Epithelial cell of prostate (primary cell): ENCODE measurements at places on chromosomes 4 and X.
A peak's percentile ranks its signal among the peaks of the same experiment; 100 is the strongest.

- no peak for DNase-seq
Measured at GRCh38 chr4:181418496-181418895, 824.7 kb upstream of the TENM3 start.

DNA sequence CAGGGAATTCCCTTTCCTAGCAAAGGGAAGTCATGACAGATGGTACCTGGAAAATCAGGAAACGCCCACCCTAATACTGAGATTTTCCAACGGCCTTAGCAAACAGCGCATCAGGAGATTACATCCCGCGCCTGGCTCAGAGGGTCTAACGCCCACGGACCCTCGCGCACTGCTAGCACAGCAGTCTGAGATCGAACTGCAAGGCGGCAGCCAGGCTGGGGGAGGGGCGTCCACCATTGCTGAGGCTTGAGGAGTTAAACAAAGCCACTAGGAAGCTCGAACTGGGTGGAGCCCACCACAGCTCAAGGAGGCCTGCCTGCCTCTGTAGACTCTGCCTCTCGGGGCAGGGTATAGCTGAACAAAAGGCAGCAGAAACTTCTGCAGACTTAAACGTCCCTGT, 507.7 kb downstream of the ZIC3 start:
- DNase-seq, result no peak

DNA sequence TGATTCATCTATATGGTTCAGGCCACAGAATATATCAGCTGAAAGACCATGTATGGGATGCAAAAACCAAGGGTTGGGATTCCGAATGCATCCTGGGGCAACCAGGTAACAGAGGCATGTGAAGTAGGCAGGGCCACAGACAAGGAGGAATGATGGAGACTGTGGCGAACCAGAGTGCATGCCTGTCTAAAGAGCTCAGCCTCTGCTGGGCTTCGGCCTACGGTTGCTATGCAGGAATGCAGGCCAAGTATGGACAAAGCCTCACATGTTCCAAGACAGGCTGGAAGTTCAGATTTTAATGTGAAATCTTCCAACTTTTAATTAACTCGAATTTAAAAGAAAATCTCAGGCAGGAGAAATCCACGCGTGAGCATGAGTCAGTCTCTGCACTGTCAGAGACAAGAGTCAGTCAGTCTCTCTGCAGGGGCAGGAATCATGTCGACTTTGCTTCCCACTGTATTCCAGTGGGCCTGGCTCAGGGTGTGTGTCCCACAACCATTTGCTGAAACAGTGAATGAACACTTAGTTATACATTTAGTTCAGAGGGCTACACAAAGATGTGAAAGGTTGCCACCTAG, 344.4 kb downstream of the UNC5C start:
- no peak for DNase-seq

- DNase-seq, result no peak
Measured at GRCh38 chrX:78555401-78555980, 103.6 kb downstream of the RTL3 start.

DNA sequence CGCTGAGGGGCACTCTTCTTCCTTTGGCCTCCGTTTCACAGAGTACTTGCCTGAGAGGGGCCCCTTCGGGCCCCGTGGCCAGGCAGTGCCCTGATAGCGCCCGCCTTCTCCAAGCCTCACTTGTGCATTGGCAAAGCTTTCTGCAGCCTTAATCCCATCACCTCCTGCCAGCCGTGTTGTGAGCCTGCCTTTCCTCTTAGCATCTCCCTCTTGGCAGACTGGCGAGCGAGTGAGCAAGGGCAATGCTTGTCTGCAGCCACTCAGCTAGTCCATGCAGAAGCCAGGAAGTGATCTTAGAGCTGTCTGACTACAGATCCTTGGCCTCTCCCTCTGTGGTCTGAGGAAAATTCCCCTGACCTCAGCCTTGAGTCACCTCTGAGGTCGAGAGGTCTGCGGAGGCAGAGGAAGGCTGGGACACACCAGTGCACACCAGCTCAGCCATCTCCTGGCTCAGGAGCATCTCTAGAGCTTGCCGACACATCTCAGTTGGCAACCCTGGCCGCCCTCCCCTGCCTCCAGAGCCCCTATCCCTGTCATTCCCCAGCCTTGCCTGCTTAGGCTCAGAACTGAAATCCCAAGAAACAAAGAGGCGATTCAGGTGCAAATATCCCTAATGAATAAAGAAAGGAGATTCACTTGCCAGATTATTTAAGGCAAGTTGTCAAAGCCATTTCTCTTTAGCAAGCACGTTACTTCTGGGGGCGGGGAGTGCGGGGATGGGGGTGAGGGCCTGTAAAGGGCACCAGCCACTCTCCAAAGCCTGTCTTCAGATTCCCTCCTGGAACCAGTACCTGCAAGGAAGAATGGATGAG, 143.5 kb upstream of the MAMLD1 start:
- DNase-seq, result no peak

DNA sequence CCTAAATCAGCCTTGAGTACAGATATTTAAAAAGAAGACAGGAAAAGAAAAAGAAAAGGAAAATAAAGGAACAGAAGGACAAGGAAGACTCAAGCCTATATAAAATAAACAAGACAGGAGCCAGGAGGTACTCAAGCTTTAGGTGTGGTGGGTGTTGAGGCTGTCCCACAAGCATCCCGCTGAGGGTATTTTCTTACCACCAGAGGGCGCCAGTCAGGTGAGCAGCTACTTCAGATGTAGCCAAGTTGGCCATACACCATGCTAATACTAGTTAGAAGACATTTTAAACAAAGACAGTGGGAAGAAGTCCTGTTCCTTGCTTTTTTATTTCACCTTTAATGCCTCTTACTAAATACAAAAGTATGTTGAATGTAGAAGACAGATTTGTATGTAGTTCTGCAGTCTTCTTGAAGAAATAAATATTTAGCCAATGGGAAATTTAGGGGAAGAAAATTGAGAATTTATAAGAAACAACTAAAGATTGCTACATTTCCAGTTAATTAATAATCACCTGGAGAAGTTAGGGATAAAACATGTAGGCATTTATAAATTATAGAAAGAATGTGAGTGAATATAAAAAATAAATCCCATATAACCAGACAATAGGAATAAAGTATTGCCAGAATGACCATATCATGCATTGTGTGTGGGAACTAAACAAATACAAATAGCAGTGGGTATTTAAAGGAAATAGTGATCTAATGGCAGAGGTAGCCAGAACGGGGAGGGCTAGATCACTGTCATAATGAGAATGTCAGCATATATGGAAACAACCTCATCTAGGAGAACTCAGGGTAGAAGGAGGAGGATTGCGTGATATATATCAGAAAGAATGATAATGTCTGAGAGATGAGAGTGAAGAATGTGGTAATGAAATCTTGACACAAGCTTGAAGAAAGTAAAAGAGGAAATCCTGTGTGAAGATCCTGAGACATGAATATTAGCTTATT, 71.0 kb downstream of the MTHFD2L start:
- DNase-seq, result no peak

- DNase-seq, result peak; percentile 33
Measured at GRCh38 chr4:156294577-156294976, 340.9 kb upstream of the CTSO start.

GRCh38 chrX:47278691-47279090, 45.9 kb downstream of the USP11 start:
- DNase-seq, result no peak

DNA sequence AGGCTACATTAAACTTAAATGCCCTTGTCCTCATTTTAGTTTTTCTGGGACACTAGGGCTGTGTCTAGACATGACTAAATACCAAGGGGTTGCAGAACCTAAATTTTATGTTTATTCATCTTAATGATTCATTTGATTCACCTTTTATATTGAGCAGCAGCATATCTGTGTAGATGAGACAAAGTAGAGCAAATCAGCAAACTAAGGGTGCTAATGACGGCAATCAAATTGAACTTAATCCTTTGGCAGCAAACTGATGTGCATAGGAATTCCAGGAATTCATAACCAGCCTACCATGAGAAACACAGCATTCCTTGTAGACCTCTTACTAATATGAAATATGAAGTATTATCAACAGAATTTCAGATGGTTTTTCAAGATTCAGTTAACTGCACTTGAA, 25.1 kb downstream of the EPHA5 start:
- no peak for DNase-seq

GRCh38 chr4:98663226-98664006, 5.0 kb upstream of the TSPAN5 start:
- DNase-seq, result no peak

GRCh38 chr4:3213106-3213425, 35.9 kb upstream of the MSANTD1 start:
- DNase-seq, result no peak
